Naive thymus-derived CD8-positive, alpha-beta T cell (primary cell): ENCODE measurements at places on chromosomes 11 and 22. TPM values are rescaled to one million over a fixed set of nuclear protein-coding genes. Genes with fewer than 3 reads are reported as not detected.

DNA sequence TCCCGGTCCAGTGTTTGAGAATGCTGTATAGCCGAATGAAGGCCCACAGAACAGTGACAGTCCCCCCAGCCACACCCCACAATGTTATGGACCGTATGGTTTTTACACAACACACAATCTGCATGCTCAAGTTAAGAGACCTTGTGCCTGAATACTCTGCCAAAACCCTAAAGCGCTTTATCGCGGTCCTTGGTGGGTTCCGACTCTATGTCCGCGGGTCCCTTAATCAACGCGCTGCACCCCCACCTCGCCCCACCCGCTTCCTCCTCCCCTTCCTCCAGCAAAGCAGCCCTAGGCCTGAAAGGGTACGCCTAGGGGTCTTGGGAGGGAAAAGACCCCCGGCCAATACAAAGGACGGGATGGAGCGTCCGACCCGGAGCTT, 442 bp downstream of the COPB1 start:
- DNase-seq, result no peak

GRCh38 chr22:30010789-30011405, 69.4 kb upstream of the HORMAD2 start:
- DNase-seq, result no peak

Gene MOGAT2
- not detected for total RNA-seq

GRCh38 chr22:40616578-40616977, 19.9 kb downstream of the MRTFA start:
- DNase-seq, result no peak
